Fibroblast of skin of left quadriceps (primary cell): ENCODE measurements at places on chromosomes 3 and 15.

GRCh38 chr3:62833538-62833937, 41.7 kb downstream of the CADPS start:
- DNase-seq = no peak

- DNase-seq = peak; percentile 55
These were observed 25.8 kb downstream of the LRRK1 start for GRCh38 chr15:100944986-100945385.

DNA sequence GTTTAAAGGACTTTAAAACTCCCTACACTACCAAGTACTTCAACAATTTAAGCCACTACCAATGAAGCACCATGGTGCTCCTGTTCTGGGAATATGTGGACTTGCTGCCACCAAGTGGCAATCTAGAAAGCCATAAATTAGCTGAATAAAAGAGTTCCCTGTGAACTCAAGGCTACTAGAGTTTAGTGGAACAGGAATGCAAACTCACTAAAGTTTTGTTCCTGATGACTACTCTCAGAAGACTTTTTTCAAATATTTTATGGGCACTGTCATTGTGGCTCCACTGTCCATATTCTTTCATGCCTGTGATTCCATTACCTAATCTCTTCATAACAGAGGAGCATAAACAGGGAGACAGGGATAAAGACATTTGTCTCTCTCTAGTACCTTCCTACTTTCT, 63.9 kb downstream of the TMCC1 start:
- peak; percentile 82 for DNase-seq

- no peak for DNase-seq
These were observed 1325.3 kb downstream of the SI start for GRCh38 chr3:163753033-163753432.

GRCh38 chr3:127844326-127844942, 22.1 kb upstream of the MGLL start:
- DNase-seq = no peak

DNA sequence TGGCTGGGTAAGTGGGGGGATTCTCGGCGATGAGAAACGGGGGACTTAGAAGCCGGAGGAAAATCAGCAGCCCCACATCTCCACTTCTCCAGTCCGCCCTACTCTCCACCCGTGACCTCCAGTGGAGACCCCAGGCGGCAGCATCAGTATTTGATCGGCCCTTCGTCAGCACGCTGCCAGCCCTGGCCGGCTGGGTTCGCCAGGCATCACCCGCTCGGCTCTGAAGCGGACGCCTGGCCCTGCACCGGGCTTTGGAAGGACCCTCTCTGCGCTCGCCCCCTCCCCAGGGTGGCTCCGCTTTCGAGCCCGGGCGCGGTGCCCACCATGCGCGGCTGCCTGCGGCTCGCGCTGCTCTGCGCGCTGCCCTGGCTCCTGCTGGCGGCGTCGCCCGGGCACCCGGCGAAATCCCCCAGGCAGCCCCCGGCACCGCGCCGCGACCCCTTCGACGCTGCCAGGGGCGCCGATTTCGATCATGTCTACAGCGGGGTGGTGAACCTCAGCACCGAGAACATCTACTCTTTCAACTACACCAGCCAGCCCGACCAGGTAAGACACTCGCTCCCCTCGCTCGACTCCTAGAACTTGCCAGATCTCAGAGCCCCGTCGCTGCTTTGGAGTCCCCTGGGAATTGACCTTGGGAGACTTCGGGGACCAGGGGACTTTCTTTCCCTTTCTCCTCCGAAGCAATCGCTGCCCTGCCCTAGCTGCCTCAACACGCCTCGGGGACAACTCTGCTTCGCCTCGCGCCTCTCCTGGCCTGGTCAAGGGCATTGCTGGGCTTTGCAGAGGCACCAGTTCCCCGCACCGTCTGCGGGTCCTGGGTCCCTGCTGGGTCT, 561 bp downstream of the SIDT1 start:
- no peak for DNase-seq

- no peak for DNase-seq
These were observed 306.8 kb downstream of the TUSC7 start for GRCh38 chr3:117016378-117016777.

- no peak for DNase-seq
These were observed 147.1 kb downstream of the PGPEP1L start for GRCh38 chr15:98860281-98861041.

DNA sequence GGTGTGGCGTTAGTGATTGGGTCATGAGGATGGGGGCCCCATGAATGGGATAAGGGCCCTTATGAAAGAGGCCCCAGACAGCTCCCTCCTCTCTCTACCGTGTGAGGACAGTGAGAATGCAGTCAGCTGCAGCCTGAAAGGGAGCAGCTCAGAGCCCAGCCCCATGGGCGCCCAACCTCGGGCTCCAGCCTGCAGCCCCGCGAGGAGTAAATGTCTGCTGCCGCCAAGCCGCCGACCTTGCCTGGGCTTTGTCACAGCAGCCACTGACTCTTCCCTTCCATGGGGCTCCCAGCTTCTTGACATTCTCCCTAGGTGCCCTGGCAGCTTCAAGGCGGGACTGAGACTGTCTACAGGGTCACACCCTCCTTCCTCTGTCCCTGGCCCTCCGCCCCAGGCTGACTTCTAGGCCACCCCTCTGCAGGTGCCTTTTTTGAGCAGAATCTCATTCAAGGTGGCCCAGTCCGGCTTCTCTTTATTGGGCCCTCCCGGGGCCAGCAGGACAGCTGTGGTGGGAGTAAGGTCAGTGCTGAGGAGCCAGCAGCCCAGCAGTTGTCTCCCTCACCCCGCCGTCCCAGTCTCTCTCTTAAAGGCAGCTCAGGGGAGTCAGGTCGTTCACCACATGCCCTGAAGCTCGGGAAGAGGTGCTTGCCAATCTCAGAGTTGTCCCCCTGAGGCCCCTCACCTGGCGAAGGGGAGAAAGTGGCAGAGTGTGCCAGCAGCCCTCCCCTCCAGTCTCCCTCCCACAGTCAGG, 18.7 kb upstream of the PRR20G start:
- no peak for DNase-seq

DNA sequence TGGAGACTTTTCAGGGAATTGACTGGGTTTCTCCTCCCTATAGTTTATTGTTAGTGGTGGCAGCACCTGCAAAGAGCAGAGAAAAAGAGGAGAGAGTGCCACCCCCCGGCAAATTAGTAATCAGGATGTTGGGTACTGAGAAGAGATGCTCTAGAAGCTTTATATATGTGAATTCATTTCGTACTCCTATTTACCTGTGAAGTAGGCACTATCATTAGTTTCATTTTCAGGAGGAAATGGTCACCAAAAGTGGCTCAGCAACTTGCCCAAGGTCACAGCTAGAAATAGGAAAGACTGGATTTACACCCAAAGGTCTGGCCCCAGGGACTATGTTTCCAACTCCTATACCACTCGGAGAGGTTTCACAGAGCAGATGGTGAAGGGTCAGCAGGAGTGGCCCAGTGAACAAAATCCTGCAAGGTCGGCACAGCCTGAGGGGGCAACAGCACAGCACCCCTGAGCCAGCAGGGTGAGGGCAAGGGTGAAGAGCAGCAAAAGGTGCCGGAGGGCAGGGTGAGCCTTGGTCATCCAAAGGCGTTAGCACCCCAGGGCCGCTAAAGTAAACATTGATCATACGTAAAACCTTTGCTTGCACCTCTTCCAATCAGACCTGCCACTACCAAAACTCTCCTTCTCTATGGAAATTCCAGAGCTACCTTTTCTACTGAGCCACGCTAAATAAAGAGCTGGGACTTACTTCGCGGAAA, 23.6 kb downstream of the VGLL4 start:
- DNase-seq = no peak

DNA sequence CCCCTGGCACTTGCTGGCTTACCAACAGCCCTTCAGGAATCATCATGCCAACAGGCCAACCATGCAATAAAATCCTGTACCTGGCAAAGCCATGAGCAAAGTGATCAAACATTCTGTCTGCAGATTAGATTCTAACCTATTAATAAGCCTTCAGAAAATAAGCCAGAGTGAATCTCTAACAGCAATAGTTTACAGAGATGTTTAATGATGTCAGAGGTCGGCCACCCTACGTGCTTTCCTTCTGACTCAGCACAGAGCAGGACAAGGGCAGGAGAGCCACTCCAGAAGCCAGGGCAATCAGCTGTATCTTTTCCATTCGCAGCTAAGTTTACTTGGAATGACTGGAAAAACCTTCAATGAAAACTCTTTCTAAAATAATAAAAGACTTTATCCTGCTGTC, 13.1 kb downstream of the COL8A1 start:
- no peak for DNase-seq

GRCh38 chr15:100897221-100898151, 17.9 kb downstream of the ALDH1A3 start:
- DNase-seq = no peak

DNA sequence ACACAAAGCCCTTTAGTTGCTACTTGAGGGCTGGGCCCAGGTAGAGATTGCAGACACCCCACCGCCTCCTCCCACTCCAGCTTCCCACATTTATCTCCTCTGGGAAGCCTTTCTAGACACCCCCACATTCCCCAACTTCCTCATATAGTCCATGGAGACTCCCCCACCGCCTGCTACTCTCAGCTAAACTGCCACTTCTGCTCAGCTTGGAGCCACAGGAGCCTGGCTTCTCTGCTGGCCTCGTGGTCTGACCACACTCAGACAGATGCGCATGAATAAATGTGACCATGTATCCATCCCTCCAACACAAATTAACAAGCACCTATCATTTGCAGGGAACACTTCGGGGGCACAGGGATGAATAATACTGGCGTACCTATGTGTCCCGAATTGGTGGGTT, 10.5 kb upstream of the ACSBG1 start:
- no peak for DNase-seq

DNA sequence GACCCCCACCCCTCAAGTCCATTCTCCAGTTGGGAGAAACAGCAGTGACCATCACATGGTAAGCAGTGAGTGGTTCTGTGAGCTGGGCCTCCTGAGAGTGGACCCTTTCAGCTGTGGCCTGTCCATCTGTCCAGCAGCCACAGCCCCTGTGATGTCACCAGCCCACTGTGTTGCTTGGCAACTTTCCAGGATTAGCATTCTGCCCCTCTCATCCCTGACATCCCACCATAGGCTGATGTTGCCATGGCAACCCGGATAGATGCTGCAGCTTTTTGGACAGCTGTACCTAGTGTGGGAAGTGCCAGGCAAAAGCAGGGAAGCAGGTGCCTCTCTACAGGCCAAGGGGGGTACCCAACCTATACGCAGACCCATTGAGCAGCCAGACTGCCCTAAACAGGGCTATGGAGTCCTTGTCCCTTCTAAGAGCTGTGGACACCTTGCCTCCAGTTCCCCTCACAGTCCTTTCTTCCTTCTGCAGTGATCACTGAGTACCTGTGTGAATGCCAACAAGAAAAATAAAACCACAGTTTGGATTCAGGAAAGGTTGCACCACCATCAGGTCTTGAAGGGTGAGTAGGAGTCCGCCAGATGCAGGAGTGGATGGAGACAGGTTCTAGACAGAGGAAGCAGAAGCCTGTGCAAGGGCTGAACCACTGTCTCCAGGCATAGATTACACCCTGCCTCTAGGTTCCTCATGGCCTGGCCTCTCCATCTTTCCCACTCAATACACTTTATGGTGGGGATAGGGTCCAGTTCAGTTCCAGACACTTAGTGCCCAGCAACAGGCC, at the start of gene DNAH1:
Gene DNAH1, plus strand, starts transcription at position 343 of the 788 bp plus-strand sequence. CDS start 6,124 bp downstream, outside the sequence.
- DNase-seq = no peak
